ENCODE measurements at places on chromosomes 12 and 14. TPM values are rescaled to one million over a fixed set of nuclear protein-coding genes. Genes with fewer than 3 reads are reported as not detected.

GRCh38 chr14:104014764-104015163 is 70.7 kb upstream of the ASPG start:
- DNase-seq: no peak

DNA sequence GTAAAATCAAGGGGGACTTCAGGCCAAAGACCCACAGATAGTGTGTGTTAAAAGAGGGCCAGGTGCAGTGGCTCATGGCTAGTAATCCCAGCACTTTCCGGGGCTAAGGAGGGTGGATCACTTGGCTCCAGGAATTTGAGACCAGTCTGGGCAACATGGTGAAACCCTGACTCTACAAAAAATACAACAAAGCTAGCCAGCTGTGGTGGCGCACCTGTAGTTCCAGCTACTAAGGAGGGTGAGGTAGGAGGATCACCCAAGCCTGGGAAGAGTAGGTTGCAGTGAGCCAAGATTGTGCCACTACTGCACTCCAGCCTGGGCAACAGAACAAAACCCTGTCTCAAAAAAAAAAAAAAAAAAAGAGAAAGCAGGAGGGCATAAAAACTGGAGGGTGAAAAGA is 8.5 kb downstream of the VCPKMT start:
- no peak for DNase-seq

GRCh38 chr12:27208414-27208750 is 35.7 kb upstream of the STK38L start:
- DNase-seq: no peak

Gene STON2
- 1.1 TPM for total RNA-seq
